ENCODE measurements at places on chromosomes 13 and 19.

DNA sequence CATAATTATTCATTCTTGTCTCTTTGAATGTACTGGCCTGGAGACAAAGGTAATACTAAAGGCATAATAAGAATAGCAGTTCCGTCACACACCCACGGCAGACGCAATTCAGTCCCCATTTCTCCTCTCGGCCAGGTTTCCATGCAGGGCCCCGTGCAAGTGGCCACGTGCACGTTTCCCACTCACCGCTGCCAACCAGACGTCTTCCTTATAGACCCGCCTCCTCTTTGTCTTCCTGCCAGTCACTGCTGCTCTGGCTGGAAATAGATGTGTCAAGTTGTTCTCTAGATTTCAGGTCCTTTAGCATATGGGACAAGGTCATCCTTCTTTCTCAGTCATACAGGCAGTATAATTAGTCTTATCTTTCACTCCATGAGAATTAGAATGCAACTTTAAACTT lies 204.3 kb downstream of the SUCLA2 start:
- H3K27ac ChIP-seq, result no peak overlapping the region
- H3K4me1 ChIP-seq, result no peaks in the 10 kb centered on the region
- peaks cover 12% of the 10 kb centered on the region for H3K27me3 ChIP-seq

GRCh38 chr19:10521461-10522171 lies 4.4 kb upstream of the S1PR5 start:
- peak overlapping the region; percentile 90 for H3K27ac ChIP-seq
- DNase-seq, result no peak
- peak overlapping the region; percentile 57 for H3K4me3 ChIP-seq
- no peaks in the 10 kb centered on the region for H3K36me3 ChIP-seq
- peaks cover 47% of the 10 kb centered on the region for H3K4me1 ChIP-seq

DNA sequence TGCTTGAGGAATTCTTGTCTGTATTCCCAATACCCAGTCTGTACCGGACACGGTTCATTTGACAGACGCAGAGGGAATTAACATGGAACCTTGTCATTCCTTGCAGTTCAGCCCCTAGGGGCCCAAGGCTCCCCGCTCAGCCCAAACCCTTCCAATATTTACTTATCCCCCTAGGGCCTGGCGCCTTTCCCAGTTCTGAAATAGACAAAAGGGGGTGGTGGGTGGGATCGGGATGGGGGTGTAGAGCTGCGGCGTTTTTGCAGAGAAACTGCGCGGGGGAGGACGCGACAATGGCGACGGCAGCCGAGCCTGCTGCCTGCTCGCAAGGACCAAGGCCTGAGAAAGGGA lies 583 bp downstream of the AKAP8L start:
- H3K27me3 ChIP-seq, result no peaks in the 10 kb centered on the region
- no peaks in the 10 kb centered on the region for H3K36me3 ChIP-seq
- peaks cover 32% of the 10 kb centered on the region for H3K4me1 ChIP-seq
- DNase-seq, result no peak
- H3K27ac ChIP-seq, result peak overlapping the region; percentile 96

DNA sequence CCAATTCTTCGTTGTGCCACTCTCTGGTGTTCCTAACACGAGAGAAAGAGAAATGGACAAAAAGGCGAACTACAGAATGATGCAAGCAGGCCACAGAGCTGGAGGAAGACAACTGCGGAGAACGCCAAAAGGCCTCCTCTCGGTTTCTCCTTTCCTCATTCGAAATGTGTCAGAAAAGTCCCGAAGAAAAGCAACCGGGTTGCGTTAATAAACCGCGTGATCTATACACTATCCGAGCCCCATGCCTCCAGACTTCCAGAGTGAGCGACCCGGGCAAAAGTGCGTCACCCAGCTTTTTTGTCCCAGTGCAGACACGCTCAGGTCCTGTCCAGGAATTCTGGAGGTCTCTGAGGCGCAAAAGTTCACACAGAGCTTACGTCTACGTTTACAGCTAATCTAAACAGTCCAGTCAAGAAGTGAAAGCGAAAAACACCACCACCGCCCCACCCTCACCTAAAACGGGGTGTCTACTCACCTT lies 413 bp downstream of the N4BP2L2 start:
- peaks cover 43% of the 10 kb centered on the region for H3K4me1 ChIP-seq
- peak overlapping the region; percentile 99 for H3K4me3 ChIP-seq
- H3K27ac ChIP-seq, result peak overlapping the region; percentile 100
- peak; percentile 75 for DNase-seq
- H3K27me3 ChIP-seq, result peaks cover 3% of the 10 kb centered on the region
- peaks cover 29% of the 10 kb centered on the region for H3K36me3 ChIP-seq

- no peak overlapping the region for H3K27ac ChIP-seq
- H3K4me3 ChIP-seq, result no peak overlapping the region
- H3K27me3 ChIP-seq, result peaks cover 9% of the 10 kb centered on the region
- H3K4me1 ChIP-seq, result peaks cover 8% of the 10 kb centered on the region
- no peaks in the 10 kb centered on the region for H3K36me3 ChIP-seq
Observed at GRCh38 chr19:4600893-4601292, 38.4 kb upstream of the TNFAIP8L1 start.

- H3K4me3 ChIP-seq, result no peak overlapping the region
- H3K4me1 ChIP-seq, result peaks cover 7% of the 10 kb centered on the region
- H3K27me3 ChIP-seq, result no peaks in the 10 kb centered on the region
Observed at GRCh38 chr19:12657966-12658365, 8.6 kb downstream of the MAN2B1 start.

GRCh38 chr19:49427855-49428546 lies 2.8 kb downstream of the GFY start:
- no peak for DNase-seq
- H3K36me3 ChIP-seq, result peaks cover 15% of the 10 kb centered on the region
- H3K27ac ChIP-seq, result no peak overlapping the region
- peaks cover 39% of the 10 kb centered on the region for H3K4me1 ChIP-seq
- peaks cover 85% of the 10 kb centered on the region for H3K27me3 ChIP-seq

DNA sequence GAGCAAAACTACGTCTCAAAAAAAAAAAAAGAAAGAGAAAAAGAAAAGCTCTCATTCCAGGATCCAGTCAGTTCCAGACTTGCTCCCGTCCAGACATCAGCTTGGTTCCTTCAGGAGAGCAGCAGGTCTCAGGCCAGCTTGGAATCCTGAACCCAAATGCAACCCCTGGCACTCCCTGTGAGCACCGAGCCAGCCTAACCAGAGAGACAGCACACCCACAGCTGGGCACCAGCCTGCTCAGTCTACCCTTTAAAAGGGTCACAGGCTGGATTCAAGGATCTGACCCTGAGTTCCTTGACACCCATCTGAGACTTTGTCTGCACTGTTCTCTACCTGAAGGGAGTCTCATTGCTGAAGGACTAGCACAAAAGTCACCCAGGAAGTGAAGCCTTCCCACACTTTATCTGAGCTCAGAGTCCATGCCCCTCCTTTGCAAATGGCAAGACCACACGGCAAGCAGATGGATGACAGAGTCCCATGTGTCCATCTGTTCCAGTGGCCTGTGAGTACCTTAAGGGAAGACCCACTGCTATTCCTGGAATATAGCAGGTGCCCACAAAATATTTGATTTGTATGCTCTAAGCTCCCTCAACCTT lies 1.4 kb downstream of the PEPD start:
- no peaks in the 10 kb centered on the region for H3K36me3 ChIP-seq
- DNase-seq, result no peak
- no peaks in the 10 kb centered on the region for H3K27me3 ChIP-seq
- H3K4me3 ChIP-seq, result peak overlapping the region; percentile 67
- peak overlapping the region; percentile 28 for H3K27ac ChIP-seq

DNA sequence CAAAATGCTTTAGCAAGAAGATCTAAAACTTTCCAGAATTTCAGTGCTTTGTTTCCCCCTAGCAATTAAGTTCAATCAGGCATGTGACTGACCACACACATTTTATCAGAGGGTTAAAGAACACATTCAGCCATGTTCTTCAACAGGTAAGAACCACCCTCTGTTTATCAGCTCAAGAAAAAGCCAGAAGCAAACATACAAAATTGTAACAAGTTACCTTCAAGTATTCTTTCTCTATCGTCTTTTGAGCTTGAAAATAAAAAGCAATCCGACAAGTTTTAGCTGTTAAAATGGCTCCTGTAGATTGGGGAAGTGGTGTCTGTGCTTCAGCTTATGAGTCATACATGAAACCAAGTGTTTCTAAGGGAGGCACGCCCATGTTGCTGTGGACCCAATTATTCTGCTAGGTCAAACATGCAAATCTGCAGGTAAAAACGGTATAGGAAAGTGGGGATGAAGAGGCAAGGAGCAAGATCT lies at the start of gene ELF1:
Gene ELF1, minus strand, starts transcription at position 306 of the 477 bp plus-strand sequence. CDS start 37,262 bp downstream, outside the sequence.
- peak; percentile 78 for DNase-seq
- peaks cover 10% of the 10 kb centered on the region for H3K36me3 ChIP-seq
- peaks cover 44% of the 10 kb centered on the region for H3K4me1 ChIP-seq

DNA sequence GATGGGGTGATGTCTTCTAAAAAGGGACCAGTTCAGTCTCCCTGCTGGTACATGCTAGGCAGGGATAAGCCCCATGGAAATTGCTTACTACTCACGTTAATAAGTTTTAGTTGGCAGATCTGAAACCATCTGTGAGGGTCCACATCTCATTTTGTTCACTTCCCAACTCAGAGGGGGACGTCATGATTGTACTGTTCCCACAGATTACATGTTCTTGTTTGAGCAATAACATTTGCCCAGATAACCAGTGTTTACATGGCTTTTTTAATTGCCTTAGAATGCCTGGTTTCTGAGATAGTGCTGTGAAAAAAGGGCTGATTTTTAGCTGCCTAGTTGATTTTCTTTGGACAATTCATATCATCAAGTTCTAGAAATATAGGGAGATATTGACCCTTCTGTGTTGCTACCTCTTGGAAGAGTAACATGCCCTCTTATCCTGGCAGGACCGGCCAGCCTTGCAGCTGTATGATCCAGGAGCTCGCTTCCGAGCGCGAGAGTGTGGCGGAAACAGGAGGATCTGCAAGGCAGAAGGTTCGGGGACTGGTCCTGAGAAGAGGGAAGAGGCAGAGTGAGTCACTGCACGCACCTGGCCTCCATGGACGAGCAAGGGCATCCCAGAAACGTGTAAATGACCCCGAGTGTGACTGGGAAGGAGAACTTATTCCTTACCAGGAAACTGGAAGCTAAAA lies 9.8 kb upstream of the CHAMP1 start:
- no peaks in the 10 kb centered on the region for H3K27me3 ChIP-seq
- no peak overlapping the region for H3K27ac ChIP-seq
- no peak overlapping the region for H3K4me3 ChIP-seq
- H3K36me3 ChIP-seq, result peaks cover 7% of the 10 kb centered on the region
- H3K4me1 ChIP-seq, result no peaks in the 10 kb centered on the region
- DNase-seq, result no peak

DNA sequence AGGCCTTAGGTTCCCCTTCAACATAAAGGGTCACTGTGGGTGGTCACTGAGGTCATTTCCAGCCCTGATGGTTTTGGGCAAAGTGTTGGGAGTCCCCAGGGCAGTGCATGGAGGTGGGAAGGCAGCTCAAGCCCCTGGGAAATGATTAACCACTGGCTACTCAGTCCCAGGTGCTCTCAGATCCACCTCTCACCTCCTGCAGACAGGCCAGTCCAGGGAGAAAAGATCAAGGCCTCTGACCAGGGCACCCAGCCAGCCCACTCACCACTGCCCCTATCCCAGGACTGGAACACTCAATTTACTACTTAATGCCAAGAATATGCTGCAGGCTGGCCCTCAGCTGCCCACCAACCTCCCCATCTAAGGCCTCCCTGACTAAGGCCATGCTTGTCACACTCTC lies 1307.9 kb downstream of the UQCRFS1 start:
- no peaks in the 10 kb centered on the region for H3K27me3 ChIP-seq

- H3K4me1 ChIP-seq, result peaks cover 8% of the 10 kb centered on the region
- no peaks in the 10 kb centered on the region for H3K27me3 ChIP-seq
- no peak overlapping the region for H3K27ac ChIP-seq
Observed at GRCh38 chr19:38036707-38037611, 130.0 kb downstream of the SIPA1L3 start.

- H3K27ac ChIP-seq, result no peak overlapping the region
- no peaks in the 10 kb centered on the region for H3K27me3 ChIP-seq
- no peak for DNase-seq
- no peaks in the 10 kb centered on the region for H3K36me3 ChIP-seq
- H3K4me1 ChIP-seq, result no peaks in the 10 kb centered on the region
Observed at GRCh38 chr13:101300531-101300930, 115.8 kb downstream of the NALCN start.

All from natural killer cell treated with Interleukin-12 subunit alpha and Interleukin-12 subunit beta and Interleukin-15 and Interleukin-18, amount 100 ng/mL, for 72 hours (primary cell).